Cardiac muscle cell (in vitro differentiated cells and primary cell): ENCODE measurements at places on chromosomes 6 and 20. TPM values are rescaled to one million over a fixed set of nuclear protein-coding genes. Genes with fewer than 3 reads are reported as not detected.

Gene C20orf202
- total RNA-seq, result 0.14 and 0.83 TPM in 2 replicates

Gene OPRL1
- total RNA-seq, result 5.3 and 9.6 TPM in 2 replicates

Gene MYLK4
- 0.56 and 0.69 TPM in 2 replicates for total RNA-seq

Gene ZKSCAN3
- total RNA-seq, result 11.2 and 13.3 TPM in 2 replicates

Gene FOXQ1
- total RNA-seq, result not detected in 2 replicates

Gene SLCO4A1
- 0.15 and 1.4 TPM in 2 replicates for total RNA-seq

Gene EIF6
- total RNA-seq, result 80.4 and 129 TPM in 2 replicates

Gene PEDS1
- 36.9 and 38.4 TPM in 2 replicates for total RNA-seq

Gene RALGAPA2
- 19.6 and 35.5 TPM in 2 replicates for total RNA-seq

Gene DEFB132
- total RNA-seq, result not detected in 2 replicates

Gene RIMS4
- total RNA-seq, result 4.3 and 5.3 TPM in 2 replicates

Gene TPD52L1
- 50.1 and 72.8 TPM in 2 replicates for total RNA-seq

Gene DDO
- total RNA-seq, result 0.27 and 0.32 TPM in 2 replicates

Gene IRAK1BP1
- 6.7 and 7.5 TPM in 2 replicates for total RNA-seq

Gene BMP7
- total RNA-seq, result 213 and 276 TPM in 2 replicates

Gene CRYBG1
- total RNA-seq, result under 0.01 TPM in 1 of 2 replicates, not detected in the other

Gene POU5F1
- 1.5 and 1.6 TPM in 2 replicates for total RNA-seq

Gene APOM
- total RNA-seq, result 2.3 and 2.5 TPM in 2 replicates

Gene DAAM2
- 4.8 and 8.5 TPM in 2 replicates for total RNA-seq

Gene SLC12A5
- 7.6 and 8.3 TPM in 2 replicates for total RNA-seq

Gene PPP1R16B
- total RNA-seq, result 0.07 and 0.15 TPM in 2 replicates

Gene HCK
- not detected in 2 replicates for total RNA-seq

Gene TEAD3
- total RNA-seq, result 65.2 and 98.6 TPM in 2 replicates

Gene OXT
- total RNA-seq, result not detected in 2 replicates

Gene RIPOR2
- total RNA-seq, result 4.8 and 6.9 TPM in 2 replicates

Gene FAM209B
- not detected in 2 replicates for total RNA-seq

Gene EYA2
- total RNA-seq, result 0.07 and 0.30 TPM in 2 replicates

Gene SFTA2
- not detected in 2 replicates for total RNA-seq

Gene BHLHE23
- total RNA-seq, result not detected in 2 replicates

Gene GCLC
- 23.5 and 33.6 TPM in 2 replicates for total RNA-seq

Gene GMPR
- total RNA-seq, result 8.8 and 9.4 TPM in 2 replicates

Gene PFDN6
- total RNA-seq, result 72.8 and 95.3 TPM in 2 replicates

Gene SNAI1
- 6.3 and 13.4 TPM in 2 replicates for total RNA-seq
